ENCODE measurements at places on chromosomes 12 and 14.

GRCh38 chr12:51322452-51322851 lies 1.5 kb downstream of the BIN2 start:
- no peak for DNase-seq

DNA sequence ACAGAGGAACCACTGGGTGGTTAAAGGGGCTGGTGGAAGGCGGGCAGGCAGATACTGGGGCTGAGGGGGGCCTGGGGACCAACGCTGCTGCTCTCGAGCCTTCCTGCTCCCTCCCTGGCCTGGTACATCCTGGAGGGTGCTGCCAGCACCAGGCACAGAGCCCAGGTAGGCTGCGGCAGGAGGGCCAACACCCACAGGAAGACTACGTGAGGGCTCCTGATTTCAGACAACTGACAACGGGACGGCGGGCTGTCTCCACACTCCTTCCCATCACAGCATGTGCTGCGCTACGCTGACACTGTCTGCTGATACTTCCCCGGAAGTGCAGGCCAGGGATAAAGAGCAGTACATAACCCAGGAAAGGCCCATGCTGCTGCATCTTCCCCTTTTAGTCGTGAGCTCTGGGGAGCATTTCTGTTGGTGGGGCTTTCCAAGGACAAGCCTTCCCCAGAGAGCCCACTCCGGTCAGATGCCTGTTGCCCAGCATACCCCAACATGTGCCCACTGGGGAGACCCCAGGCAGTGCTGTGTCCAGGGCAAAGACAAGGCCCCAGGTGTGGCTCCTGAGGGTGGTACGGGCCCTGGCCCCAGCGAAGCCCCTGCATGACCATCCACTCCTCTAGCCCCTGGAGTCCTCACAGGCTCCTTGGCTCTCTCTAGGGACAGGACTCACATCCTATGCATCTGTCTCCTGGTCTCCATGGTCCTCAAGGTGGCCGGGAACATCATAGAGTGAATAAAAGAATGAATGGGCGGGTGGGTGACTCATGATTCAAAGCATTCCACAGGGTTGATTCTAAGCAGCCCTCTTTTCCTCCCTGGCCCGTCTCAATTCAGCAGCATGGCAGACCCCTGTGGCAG lies 38.0 kb downstream of the CHGA start:
- no peak for DNase-seq

- DNase-seq: no peak
Measured at GRCh38 chr14:95862243-95862642, 14.4 kb upstream of the TUNAR start.

DNA sequence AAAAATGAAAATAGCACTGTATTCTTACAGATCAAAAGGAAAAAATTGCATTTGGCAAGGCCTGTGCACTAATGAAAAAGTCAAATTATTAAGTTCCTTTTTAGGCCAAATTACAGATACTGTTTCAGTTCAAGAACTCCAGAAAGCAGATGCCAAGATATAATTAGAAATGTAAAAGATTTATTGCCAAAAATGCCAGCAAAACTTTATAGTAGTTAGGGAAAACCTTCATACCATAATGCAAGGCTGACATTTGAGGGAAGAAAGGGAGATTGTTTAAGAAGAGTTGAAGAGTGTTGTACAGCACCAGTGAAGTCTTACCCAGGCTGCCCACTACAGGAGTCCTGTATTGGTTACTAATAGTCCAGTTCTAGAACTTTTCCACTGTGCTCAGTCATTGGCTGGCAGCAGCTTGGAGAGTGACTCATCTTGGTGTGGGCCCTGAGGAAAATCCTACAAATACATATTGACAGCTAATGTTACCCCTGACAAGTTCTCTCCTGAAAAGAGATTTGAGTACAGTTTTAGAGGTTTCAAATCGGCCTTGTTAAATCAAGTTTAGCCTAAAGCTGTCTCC lies 600.4 kb downstream of the C12orf50 start:
- no peak for DNase-seq

GRCh38 chr12:3201339-3202051 lies 124.3 kb downstream of the TSPAN9 start:
- DNase-seq: no peak

GRCh38 chr14:66641861-66642635 lies 134.1 kb downstream of the GPHN start:
- no peak for DNase-seq

GRCh38 chr12:108691998-108692808 lies 39.1 kb downstream of the CORO1C start:
- no peak for DNase-seq
